ENCODE measurements at places on chromosomes 12 and 14.
A peak's percentile ranks its signal among the peaks of the same experiment; 100 is the strongest.

DNA sequence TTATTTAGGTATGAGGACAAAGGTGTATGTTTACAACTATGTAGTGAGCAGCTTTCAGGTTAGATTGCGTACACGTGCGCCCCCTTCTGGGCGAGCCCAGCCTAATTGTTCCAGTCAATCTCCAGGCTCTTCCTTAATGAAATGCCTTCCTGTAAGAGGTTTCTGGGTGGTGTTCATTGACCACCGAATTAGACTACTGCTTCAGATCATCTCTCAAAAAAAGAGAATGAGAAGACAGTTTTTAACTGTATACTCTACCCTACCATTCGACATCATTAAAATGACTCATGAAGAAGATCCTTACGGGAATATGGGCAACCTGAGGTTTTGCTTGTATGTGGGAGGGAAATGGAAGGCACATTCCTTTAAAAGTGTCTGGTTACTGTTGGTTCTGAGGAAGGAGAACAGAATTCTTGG lies 2.1 kb downstream of the LUM start:
- peak; percentile 43 for DNase-seq

DNA sequence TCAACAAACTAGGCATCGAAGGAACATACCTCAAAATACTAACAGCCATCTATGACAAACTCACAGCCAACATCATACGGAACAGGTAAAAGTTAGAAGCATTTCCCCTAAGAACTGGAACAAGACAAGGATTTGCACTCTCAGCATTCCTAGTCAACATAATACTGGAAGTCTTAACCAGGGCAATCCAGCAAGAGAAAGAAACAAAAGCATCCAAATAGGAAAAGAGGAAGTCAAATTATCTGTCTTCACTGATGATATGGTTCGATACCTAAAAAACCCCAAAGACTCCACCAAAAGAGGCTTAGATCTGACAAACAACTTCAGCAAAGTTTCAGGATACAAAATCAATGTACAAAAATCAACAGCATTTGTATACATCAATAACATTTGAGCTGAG lies 32.5 kb downstream of the CCDC38 start:
- no peak for DNase-seq

- no peak for DNase-seq
Observed at GRCh38 chr12:94157981-94158411, 9.6 kb downstream of the PLXNC1 start.

DNA sequence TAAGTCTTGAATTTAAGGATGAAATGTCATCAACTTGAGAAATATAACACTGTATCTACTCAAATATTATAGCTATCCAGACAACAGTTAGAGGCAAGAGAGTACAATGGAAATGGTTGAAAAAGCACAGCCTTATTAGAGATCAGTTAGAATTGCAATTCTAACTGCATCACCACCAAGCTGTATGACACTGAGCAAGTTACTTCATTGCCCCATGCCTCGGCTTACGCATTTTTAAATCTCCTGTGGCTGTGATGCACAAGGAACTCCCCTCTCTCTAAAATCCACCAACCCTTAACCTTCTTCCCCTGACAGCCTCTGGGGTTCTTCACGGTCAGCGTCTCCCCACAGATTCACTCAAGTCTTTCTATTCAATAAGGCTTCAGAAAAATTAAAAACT lies 75.1 kb downstream of the MED13L start:
- no peak for DNase-seq
